ENCODE measurements at places on chromosomes 7 and 10.

DNA sequence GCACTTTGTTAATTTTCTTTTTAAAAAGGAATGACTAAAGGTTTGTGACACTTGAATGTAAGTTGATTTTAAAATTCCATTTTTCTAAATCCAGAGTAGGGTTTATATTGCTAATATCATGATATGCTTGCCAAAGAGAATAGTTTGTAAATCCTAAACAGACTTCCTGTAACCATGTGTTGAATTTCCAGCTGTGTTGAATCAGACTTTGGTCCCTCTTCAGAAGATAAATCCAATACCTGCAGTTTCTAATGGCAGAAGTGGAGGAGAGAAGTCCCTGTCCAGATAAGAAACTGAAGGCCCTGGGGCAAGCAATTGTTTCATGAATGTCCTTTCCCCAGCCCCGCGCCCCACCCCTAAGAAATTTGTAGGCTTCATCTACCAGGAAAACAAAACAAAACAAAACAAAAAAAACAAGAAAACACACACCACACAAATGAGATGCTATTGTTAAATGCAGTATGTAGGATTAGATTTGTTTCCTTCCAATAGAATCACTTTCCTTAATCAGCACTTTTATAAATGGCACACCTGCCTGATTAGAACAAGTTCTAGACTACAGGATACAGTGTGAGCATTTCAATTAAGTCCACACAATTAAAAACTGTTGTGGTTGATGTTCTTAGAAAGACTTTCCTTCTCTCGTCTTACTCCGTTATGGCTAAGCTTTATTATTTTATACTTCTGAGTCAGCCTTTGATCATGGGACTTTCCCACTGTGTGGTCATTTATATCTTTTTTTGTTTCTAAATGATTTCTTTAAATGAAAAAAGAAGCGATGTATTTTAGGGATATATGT, 122.8 kb downstream of the KAT6B start:
- no peak for DNase-seq

DNA sequence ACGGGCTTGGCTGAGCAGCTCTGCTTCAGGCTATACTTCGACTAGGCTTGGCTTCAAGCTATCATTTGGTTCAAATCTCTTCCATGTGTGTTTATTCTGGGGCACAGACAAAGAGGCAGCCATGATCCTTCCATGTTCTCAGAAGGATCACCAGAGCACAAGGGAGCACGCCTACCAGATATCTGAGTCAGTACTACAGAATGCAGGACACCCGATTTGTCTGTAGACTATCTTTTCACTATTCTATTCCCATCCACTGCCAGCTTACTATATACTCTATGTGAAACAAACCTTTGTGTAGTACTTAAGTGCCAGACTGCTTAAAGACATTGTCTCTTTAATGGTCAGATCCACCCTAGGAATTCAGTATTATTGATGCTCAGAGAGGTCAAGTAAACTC, 35.1 kb downstream of the CH25H start:
- no peak for DNase-seq

DNA sequence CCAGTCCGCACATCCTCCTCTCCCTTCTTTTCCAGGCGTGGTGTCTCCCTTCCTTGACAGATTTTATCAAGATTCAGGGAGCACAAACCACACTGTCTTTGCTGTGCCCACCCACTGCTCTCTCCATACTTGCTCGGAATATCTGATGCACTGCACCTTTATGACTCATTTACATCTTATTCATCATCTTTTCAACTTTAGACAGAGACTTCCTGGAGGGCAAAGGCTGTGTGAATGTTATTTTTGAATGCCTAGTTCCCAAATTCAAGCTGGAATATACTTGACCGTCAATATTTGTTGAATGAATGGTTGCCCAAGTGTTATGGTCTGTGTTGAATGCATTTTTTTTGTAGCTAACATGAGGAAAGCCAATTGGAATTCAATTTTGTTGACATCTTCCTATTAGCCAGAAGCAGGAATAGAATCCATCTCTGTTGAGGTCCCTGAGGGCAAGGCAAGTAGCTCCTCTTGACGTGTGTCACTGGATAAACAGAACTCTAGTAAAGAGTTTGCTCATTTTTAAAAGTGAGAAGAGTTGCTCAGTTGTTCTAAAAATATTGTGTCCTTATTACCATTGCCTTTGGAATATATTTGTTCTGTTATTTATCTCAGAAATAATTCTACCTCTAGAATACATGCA, 95.0 kb downstream of the KLF6 start:
- DNase-seq, result no peak

DNA sequence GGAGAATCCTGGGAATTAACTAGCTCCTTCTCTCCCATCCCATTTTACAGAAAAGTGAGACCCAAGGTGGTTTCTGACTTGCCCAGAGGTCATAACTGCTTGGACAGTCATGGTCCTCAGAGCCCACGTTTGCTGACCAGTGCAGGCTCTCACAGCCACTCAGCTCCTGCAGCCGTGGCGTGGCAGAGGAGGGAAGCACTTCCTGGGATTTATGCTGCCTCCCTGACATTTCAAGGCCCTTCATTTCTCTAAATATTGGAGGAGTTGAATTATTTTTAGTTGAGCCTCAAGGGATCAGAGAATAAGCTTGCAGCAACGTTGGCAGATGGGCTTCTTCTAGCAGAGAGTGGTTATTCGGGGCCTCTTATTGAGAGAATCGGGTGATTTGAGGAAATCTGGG, 77.1 kb downstream of the LHPP start:
- DNase-seq, result no peak

GRCh38 chr7:158894825-158895224, 38.5 kb downstream of the DYNC2I1 start:
- DNase-seq, result no peak

GRCh38 chr10:21217107-21217506, 308.4 kb downstream of the SKIDA1 start:
- DNase-seq, result no peak

Data from NCI-H510A treated with DMSO at 0.1 percent for 48 hours (cell line).